ENCODE measurements at places on chromosomes 5 and 9.

- no peak for DNase-seq
Measured at GRCh38 chr9:84940294-84940693, 270.8 kb downstream of the NTRK2 start.

- no peak for DNase-seq
Measured at GRCh38 chr9:7791394-7791793, 8.2 kb downstream of the DMAC1 start.

GRCh38 chr9:127318651-127319167, 54.1 kb downstream of the GARNL3 start:
- DNase-seq = peak; percentile 68

- DNase-seq = no peak
Measured at GRCh38 chr5:100775533-100775855, 127.6 kb downstream of the ST8SIA4 start.

- DNase-seq = peak; percentile 94
Measured at GRCh38 chr9:14251154-14252071, 62.5 kb downstream of the NFIB start.

DNA sequence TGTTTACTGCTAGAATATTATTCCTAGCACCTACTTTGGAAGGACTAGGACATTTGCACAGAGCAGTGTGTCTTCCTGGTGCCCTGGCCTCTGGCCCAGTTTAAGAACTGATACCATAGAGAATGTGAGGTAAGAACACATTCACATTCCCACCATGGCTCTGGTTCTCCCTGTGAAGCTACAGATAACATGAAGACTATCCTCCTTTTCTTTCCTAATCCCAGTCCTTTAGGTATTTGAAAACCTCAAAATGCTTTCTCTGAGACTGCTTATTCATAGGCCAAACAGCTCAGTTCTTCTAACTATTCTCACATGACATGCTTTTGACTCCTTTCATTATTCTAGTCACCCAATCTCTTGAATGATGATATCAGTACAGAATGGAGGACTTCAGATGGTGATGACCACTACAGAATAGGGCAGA, 11.9 kb downstream of the FAM219A start:
- no peak for DNase-seq
